ENCODE measurements at places on chromosomes 7 and 10. TPM values are rescaled to one million over a fixed set of nuclear protein-coding genes. Genes with fewer than 3 reads are reported as not detected.

DNA sequence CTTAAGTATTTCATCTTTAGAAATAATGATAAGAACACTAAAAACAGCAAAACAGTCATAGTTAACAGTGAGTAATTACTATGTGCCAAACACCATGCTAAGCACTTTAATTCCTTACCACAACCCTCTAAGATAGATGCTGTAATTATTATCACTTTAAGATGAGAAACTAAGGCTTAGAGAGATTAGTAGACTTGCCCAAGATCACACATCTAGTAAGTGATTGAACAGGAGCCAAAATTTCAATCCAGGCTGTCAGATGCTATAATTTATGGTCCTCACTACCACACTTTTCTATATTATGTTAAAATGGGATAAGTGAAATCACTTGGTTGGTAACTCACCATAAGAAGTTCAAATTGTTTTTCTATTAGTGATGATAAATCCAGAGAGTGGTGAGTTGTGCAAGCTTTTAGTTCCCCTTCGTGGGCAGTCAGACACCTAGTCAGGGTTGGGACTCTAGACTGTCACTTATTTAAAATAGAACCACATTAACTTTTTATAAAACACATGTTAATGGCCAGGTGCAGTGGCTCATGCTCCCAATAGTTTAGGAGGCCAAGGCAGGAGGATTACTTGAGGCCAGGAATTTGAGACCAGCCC, 85.9 kb upstream of the GATA3 start:
- no peak for DNase-seq

GRCh38 chr7:44580945-44581878, 819 bp downstream of the TMED4 start:
- no peak for DNase-seq

GRCh38 chr7:128919881-128920799, 9.6 kb upstream of the KCP start:
- no peak for DNase-seq

- DNase-seq: no peak
Observed at GRCh38 chr7:98232799-98233198, 19.2 kb downstream of the TECPR1 start.

PARG gene
- 24.0 TPM for total RNA-seq

Measured in thoracic aorta (tissue), 2 donors.